ENCODE measurements at places on chromosomes 3 and 15.

GRCh38 chr3:131925571-131925970 is 109.2 kb downstream of the CPNE4 start:
- DNase-seq = no peak

GRCh38 chr3:166569589-166569988 is 732.4 kb upstream of the BCHE start:
- DNase-seq = no peak

DNA sequence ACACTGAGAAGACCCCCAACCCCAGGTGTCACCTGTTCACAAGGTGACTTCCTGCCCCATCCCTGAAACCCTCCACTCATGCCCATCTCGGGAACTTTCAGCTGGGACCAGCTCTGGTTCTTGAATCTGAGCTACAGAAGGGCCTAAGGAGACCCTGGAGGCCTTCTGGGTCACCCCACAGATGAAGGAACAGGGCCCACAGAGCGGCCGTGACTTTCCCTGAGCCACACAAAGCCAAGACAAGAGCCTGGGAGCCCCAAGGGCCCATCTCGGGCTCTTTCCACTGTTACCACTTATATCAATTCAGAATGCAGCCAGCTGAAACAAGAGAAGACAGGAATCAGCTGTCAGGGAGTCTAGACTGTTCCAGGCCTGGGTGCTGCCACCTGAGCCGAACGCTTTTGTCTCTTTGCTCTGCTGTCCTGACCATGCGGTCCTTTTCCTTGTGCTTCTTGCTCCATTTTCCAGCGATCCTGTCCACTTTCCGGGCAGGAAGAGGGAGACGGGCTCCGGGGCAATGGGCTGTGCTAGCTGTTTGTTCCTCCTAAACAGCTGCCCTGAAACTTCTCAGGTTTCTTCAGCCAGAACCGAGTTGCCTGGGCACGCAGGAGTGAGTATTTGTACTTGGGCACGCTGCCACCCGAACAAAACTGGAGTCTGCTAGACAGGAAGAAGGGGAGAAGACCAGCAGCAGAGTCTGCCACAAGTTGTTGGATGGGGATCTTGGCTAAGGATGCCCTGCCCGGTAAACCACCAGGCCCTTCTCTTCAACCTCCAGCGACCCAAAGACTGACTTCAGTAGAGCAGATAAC is 28.0 kb upstream of the PIGZ start:
- DNase-seq = no peak

GRCh38 chr3:7929319-7929889 is 572.2 kb upstream of the LMCD1 start:
- DNase-seq = no peak

DNA sequence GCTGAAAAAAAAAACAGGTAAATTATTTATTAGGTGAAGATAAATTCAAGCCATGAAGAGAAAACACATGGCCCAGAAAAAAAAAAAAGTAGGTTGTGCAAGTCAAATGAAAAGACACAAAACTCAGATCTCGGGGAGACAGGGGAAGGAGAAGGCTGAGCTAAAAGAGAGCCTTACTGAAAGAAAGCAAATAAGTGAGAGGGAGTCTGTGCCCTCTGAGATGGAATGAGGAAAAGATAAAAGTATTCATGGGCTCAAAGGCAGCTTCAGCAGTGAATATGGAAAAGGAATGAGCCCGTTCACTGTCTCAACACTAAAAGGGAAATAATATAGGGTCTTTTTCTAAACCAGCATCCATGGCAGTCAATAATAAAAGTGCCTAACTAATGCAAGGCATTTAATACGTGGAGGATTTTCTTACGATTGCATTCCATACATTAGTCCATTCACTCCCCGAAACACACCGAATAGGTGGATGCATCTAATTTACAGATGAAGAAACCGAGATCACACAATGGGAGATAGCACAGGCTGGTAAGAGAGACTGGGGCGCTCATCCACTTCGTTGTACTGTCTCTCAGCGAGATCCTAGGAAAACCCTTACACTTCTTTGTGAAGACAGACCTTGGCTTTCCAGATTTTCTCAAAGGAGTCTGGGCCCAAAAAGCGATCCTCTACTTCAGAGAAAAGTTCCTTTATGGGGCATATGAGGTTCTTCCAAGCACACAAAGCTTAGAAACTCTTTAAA is 1.1 kb downstream of the TFDP2 start:
- DNase-seq = no peak

DNA sequence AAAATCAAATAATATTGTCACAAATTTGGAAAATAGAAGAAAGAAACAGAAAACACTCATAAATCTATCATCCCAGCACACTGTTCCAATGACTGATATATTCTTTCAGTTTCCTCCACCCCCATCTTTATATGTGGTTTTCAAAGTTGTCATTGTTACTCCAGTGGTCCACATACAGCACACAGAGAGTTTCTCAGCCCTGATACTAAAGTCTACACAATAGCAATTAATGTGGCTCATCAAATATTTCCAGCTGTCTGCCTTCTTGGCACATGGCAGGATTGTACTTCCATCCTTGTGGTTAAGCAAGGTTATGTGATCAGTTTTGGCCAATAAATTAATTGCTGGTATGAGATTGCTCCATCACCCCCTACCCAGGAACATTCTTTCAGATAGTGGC is 221.7 kb downstream of the PDCD6IP start:
- DNase-seq = no peak

GRCh38 chr3:36904641-36905040 is 40.2 kb downstream of the TRANK1 start:
- DNase-seq = no peak

- no peak for DNase-seq
Measured at GRCh38 chr15:31135523-31135922, 34.0 kb upstream of the TRPM1 start.

GRCh38 chr3:128077665-128078064 is 25.4 kb downstream of the SEC61A1 start:
- DNase-seq = no peak

DNA sequence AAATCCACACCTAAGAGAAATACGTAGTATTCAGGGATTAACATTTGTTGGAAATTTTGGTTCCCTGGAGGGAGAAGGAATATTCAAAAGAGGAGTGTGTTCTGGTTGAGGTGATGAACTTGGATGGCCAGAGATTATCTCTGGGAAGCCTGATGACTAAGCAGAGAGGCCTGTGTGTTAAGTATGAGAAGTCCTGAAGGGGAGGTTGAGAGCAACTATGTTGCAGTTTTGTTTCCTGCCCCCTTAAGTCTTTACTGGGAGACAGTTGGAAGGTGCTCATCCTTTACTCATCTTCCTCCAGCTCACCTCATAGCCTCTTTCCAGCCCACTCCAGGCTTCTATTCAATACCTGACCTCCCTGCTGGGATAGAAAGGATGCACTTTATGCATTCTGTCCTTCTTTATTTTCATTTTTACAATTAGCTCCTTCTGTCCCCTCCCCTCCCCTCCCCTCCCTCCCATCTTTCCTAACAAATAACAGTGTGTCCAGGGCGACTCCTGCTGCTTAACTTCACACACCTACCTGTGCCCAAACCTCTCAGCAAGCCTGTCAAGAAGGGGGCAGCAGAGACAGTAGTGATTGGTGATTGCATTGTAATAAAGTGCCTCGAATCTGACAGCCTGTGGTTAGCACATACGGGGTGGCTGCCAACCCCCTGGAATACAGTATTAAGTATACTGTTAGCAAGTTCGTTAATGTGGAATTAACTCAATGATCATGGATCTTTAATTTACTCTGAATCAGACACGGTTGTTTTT is 11.9 kb downstream of the RAP2B start:
- DNase-seq = no peak

- no peak for DNase-seq
Measured at GRCh38 chr15:88695691-88696251, 57.0 kb downstream of the ISG20 start.

DNA sequence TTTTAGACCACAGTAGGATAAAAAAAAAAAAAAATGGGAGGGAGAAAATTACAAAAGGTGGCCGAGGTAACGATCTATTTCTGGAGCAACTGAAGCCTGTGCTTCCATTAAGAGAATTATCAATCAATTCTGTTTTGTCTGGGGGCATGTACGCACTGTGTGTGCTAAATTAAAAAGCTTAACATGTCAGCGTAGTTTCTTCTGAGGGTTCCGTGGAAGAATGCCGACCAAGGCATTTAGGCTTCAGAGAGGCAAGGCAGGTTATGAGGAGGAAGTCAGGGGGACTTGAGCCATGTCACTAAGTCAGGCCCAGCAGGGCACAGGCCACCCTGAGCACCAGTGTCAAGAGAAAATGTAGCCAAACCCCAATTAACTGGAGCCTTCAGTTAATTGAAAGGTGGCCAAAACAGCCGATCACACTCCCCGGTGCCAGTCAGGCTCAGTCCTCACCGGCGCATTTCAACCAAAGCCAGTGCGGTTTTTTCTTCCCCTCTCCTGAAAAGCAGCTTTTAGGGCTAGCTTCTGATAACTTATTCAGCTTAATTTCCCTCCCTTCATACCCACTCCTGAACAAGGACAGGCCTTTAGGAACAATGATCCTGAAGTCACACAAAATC is 113.9 kb downstream of the MEGF11 start:
- DNase-seq = no peak

DNA sequence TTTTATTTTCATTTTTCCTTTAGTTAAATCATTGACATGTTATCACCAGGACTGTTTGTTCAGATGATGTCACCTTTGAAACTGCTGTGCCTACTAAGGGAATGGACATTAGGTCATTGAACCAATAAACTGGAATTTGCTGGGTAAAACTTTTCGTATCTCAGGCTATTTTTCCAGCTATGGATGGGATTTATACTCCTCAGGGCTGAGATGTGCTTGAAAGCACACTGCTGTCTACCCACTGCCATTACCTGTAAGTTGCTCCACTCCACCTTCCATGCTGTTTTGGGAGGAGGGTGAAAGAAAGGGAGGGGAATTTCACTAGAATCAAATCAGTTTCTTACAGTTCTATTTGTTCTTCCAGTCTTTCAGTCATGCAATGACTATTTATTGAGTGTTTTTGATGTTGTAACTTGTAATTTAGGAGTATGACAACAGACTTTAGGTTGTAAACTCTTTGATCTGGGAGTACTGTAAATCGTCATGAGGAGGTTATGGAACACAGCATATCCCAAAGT is 11.3 kb downstream of the EHD4 start:
- DNase-seq = no peak

DNA sequence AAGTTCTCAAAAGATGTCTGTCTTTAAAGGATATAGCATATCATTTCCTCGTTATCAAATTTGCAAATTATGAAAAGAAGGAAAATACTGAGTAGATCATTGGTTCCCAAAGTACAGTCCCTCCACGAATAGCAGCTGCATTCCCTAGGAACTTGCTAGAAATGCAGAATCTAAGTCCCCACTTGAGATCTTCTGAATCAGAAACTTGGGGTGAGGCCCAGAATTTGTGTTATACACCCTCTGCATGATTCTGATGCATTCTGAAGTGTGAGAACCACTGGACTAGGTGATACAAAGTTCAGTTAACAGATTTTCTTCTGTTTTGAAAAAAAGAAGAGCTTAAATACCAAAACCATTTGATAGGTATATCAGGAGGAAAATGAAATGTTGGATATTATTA is 77.1 kb downstream of the SLC25A26 start:
- DNase-seq = no peak

DNA sequence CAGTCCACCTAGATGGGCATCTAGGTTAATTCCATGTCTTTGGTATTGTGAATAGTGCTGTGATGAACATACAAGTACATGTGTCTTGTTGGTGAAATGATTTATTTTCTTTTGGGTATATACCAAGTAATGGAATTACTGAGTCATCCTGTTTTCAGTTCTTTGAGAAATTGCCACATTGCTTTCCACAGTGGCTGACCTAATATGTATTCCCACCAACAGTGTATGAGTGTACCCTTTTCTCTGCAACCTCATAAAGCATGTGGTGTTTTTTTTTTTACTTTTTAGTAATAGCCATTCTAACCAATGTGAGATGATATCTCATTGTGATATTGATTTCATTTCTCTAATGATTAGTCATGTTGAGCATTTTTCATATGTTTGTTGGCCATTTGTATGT is 86.0 kb upstream of the NDN start:
- no peak for DNase-seq

DNA sequence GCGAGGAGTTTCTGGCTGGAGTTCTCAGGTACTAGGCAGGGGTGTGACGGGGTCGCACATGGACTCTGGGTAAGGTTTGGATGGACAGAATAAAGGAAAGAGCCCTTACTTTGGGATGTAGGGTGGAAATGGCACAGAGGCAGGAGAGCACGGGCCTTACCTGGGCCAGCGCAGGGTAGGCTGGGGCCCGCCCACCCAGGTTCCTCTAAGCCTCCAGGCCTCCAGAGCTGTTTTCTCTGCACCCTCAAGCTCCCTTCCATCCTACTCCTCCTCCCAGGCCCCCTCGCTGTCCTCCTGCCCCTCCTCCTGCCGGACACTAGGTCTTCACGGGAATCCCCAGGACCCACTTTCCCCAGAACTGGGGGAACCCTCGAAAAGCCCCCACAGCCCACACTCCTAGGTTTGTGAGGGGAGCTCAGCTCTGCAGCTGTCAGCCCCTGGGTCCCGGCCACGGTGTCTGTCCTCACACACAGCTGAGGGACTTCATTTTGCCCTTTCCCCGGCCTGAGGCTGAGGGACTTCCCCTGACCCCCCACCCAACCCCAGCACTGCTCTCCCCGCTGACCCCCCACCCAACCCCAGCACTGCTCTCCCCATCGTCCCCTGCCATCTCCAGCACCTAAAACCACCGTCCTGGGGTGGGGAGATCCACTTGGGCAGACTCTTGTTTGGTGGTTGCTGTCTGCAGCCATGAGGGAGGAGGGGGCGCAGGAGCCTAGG is 53.0 kb upstream of the PCSK6 start:
- no peak for DNase-seq

- DNase-seq = no peak
Measured at GRCh38 chr3:183486472-183486871, 58.1 kb upstream of the MCF2L2 start.

DNA sequence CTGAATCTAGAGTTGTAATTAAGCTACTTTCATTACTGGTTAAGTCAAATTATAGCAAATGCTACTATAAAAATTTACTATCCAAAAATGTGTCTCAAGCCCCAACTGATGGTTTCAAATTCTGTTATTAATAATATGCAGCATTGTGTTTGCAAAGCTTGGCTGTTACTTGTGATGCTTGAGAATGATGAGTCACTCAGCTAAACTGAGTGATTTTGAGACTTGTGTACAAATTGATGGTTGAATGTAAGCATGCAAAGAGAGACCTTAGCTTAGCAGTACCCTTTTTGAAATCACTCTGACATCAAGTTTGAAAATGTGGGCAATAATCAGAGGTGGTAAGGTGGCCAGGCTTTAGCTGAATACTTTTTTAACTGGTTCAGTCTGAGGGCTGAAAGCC is 27.6 kb downstream of the OPA1 start:
- no peak for DNase-seq

DNA sequence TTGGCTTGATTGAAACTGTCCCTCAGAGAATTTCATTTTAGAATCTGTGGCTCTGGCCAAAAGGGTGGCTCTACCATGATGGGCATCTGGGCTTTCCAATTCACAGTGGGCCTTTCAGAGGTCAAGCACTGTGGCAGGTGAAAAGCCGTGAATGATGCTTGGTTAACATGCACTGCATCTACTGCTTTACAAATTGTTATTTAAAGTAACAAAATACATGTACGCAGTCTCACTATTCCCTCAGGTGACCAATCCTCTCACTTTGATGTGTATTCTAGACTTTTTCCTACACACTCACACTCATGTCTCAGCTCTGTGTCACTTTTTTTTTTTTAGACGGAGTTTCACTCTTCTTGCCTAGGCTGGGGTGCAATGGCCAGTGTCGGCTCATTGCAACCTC is 70.5 kb downstream of the MGLL start:
- DNase-seq = no peak
